NCI-H1436 (cell line): ENCODE measurements at places on chromosomes 6 and 20.

- DNase-seq, result no peak
Observed at GRCh38 chr6:22380236-22380635, 83.4 kb upstream of the PRL start.

DNA sequence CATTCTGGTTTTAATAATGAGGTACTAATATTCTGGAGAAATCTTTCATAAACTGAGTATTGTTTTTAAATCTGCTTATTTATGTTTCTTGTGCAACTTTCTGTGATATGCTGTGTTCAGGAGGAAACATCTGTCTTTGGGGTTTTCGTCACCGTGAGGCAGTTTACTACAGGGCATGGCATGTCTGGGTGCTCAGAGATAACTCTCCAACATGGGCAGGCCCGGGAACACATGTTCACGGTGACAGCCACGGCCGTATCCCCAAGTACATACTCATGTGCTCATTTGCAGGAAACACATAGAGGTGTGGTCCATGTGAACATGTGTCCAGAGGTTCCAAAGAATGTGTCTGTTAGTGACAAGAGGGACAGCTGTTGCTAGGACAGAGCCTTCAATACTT is 62.1 kb upstream of the CNKSR3 start:
- no peak for DNase-seq

DNA sequence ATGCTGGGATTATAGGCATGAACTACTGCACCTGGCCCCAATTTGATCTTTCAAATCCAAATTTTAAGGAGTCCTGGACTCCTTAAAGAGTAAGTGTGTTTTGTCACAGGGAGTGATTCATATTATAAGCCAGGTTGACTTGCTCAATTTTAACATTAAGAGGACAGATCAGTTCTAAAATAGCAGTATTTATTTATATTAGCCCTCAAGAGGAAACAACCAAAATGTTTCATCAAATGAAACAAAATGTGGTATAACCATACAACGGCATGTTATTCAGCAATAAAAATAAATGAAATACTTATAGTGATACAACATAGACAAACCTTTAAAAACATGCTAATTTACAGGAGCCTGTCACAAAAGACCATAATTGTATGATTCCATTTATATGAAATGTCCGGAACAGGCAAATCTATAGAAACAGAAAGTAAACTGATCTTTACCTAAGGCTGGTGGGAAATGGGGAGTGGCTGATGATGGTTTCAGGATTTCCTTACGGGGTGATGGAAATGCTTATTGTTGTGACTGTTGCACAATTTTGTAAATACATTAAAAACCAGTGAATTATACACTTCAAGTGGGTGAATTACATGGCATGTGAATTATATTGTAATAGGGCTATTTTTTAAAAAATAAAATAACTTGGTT is 637.4 kb downstream of the MMUT start:
- DNase-seq, result no peak

DNA sequence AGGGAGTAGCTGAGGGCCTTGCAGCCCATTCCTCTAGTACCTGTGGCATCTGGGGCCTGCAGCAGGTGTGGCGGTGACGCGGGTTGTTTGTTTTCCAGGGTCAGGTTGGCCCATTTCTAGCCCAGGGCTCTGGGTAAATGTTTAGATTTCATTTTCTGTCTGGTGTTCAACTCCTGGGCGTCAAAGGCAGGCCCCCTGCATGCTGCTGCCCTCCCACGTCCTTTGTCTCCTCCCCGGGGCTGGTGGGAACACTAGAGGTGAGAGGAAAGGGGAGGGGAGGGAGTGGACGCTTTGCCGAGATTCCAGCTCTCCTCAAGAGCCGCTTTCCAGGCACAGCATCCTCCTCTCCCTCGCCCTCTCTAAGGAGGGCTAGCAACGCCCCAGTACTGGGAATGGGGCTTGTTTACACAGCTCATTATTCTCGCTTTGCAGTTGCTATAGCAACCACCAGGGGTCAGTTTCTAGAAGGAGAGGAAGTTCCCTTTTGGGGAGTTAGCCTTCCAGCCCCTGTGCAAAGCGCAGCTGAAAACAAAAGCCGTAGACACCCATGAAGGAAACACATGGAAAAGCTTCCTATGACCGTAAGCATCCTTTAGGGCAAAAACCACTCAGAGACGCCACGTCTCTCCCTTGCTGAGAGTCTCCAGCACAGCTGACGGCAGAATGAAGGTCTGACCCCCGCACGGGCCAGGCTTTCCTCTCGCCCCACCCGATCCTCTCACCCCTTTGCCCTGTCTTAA is 170.6 kb downstream of the LY86 start:
- DNase-seq, result peak; percentile 43

- DNase-seq, result no peak
Observed at GRCh38 chr20:37649017-37649416, 44.8 kb upstream of the CTNNBL1 start.

DNA sequence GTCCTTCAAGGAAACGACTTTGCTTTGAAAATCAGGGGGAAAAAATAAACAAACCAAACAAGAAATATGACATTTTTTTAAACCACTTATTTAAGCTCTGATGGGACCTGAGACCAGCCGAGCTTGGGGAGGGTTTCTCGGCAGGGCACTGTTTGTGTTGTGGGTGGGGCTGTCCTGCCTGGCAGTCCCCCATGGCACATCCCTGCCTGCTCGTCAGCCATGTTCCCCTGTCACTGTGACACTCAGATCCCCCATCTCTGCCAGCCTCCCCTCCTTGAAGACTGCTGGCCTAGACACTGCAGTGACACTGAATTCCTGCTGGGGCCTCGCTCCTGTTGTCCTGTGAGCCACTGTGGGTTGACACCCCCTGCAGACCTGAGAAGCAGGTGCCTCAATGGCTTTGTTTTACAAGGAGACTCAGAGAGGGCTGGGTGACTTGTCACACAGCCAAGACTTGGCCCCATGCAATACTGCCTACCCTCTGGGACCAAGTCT is 95.1 kb upstream of the PTPN1 start:
- DNase-seq, result no peak

GRCh38 chr6:125217992-125218391 is 64.4 kb downstream of the TPD52L1 start:
- DNase-seq, result no peak

DNA sequence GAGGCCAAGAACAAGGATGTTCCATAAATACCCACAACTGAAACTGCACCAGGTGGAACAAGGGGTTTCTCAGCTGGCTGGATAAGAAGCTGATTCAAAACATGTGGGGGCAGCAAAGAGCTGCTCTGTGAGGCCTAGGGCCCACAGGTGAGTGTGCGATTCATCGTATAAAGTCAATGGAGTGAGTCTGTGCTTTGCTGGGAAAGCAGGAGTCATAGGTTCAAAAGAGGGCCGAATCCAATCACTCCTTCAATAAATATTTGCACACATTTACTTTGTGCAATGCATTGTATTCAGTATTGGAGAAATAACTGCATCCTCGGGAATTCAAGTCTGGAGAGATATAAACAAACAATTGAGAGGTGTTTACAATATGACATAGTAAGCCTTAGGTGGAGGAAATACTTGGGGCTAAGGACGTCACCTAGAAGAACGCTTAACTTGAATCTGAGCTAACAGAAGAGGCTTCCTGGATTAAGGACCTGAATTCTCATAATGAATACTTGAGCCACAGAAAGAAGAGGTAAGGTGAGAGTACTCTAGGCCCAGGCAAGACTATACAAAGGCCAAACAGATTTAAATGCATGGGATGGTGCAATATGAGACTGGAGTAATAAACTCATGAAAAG is 83.7 kb upstream of the TMEM30A start:
- DNase-seq, result peak; percentile 11

GRCh38 chr6:165804331-165805066 is 141.5 kb upstream of the PDE10A start:
- no peak for DNase-seq

GRCh38 chr20:33840160-33840559 is 29.0 kb downstream of the CHMP4B start:
- DNase-seq, result no peak

- no peak for DNase-seq
Observed at GRCh38 chr20:62952968-62953838, 694 bp downstream of the SLC17A9 start.

- DNase-seq, result no peak
Observed at GRCh38 chr6:148700741-148701311, 46.0 kb upstream of the UST start.

GRCh38 chr6:124947971-124948451 is 14.2 kb upstream of the RNF217 start:
- no peak for DNase-seq

DNA sequence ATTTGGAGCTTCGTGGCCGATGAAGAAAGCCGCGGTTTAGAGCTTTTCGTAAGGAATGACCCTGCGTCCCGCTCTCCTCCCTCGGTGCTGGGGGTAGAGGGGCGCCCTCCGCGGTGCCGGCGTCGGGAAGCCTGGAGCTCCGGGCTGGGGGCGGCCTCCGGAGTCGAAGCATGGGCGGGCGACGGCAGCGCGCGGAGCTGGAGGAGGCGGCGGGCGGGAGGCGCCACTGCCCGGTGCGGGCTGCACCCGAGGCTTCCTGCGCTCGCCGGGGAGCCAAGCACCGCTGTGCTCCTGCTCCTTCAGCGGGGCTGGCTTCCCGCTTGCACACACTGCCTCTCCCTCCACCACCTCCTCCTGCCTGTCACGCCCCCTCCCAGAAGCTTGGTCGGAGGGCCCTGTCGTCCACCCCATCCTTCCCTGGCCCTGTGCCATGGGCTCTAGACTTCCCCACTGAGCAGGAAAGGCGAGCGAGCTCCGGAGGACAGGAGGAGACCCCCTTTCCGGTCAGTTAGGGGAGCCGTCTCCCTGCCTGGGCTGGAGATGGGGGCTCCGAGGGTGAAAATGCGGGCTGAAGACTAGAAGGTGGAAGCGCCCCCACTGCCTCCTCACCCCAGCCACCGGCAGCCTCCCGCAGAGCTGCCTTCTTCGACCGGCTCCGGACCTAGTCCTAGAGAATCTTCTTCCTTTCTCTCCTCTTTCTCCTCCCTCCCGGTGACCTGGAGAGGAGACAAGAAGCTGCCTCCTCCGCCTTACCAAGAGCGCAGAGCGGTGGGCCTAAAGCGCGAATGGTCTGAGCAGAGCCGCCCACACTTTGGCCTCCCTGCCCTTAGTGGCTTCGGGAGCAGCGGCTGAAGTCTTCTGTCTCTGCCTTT is 1.8 kb downstream of the CDH4 start:
- no peak for DNase-seq

DNA sequence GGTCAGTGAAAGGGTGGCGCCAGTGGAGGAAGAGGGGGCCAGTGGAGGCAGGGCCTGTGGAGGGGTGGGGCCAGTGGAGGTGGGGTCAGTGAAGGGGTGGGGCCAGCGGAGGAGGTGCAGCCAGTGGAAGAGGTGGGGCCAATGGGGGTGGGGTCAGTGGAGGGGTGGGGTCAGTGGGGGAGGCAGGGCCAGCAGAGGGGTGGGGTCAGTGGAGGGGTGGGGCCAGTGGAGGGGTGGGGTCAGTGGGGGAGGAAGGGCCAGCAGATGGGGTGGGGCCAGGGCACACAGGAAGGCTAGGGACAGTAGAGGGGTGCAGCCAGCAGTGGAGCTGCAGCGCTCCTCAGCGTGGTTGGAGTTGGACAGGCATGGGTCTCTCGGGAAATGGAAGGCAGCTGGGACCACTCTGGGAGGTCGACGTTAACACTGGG is 18.7 kb downstream of the ADRM1 start:
- no peak for DNase-seq

DNA sequence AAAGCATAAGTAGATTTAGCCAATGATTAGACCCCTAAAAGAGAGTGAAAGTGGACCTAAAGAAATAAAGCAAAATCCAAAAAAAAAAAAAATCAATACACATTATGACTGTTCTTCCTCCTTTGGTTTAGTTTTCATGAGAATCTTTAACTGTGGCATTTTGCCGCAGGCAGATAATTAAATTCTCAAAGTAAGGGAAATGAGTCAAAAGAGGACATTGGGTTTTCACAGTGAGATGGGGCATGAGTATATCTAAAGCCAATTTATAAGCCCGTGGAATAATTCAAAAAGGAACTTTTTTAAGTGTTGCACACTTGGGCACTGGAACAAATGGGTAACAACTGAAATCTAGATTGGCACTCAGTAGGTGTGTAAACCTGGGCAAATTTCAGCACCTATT is 230.3 kb downstream of the PKHD1 start:
- DNase-seq, result no peak

- no peak for DNase-seq
Observed at GRCh38 chr6:108616973-108617372, 56.3 kb downstream of the FOXO3 start.

GRCh38 chr20:43650997-43651525 is 15.9 kb upstream of the MYBL2 start:
- DNase-seq, result no peak

- DNase-seq, result no peak
Observed at GRCh38 chr20:52923123-52923937, 48.8 kb upstream of the TSHZ2 start.

GRCh38 chr20:51486197-51487005 is 56.1 kb downstream of the NFATC2 start:
- no peak for DNase-seq

DNA sequence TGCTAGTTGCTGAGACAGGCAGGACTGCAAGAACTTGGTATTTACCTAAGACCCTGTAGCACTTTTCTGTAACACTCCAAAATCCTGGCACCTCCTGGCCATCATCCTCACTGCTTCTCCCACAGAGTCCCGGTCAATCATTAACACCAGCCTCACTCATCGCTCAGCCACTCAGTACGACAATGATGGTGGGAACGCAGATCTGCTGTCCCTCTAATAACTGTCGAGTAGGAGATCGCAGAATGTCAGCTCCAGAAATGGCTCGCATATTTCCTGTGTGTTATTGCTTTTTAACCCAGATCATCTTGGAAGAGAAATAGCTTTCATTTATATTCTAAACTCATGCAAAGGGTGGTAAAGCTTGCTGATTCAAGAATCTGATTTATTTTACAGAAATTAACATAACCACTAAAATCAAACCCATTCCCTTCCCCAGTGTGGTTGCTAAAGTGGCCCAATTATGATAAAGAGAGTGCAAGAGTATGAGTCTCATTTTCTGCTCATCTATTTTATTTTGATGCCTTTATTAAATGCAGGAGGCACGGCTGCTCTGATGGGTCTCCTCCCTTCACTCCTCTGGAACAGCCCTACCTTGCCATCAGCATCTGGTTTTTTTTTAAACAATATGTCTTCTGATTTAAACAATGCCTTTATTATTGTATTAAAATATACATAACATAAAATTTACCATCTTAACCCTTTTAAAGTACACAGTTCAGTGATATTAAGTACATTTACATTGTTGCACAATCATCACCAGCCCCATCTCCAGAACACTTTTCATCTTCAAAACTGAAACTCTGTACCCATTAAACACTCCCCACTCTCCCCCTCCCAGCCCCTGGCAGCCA is 28.3 kb upstream of the GGTLC1 start:
- no peak for DNase-seq
